ENCODE measurements at places on chromosomes 12 and 14. TPM values are rescaled to one million over a fixed set of nuclear protein-coding genes. Genes with fewer than 3 reads are reported as not detected.

PIWIL1 gene
- polyA plus RNA-seq: not detected

C12orf57 gene
- polyA plus RNA-seq: 180 TPM

DCP1B gene
- 10.7 TPM for polyA plus RNA-seq

KRT7 gene
- 0.70 TPM for polyA plus RNA-seq

PSME2 gene
- 88.1 TPM for polyA plus RNA-seq

TMEM132C gene
- 29.1 TPM for polyA plus RNA-seq

PLBD1 gene
- polyA plus RNA-seq: 22.7 TPM

GPR84 gene
- 0.11 TPM for polyA plus RNA-seq

PPFIA2 gene
- polyA plus RNA-seq: 1.3 TPM

GNPNAT1 gene
- 12.7 TPM for polyA plus RNA-seq

- DNase-seq: no peak
Observed at GRCh38 chr12:113332688-113333417, 2.1 kb downstream of the SLC8B1 start.

GRCh38 chr12:14959463-14959862 lies 1.9 kb downstream of the ARHGDIB start:
- no peak for DNase-seq

- no peak for DNase-seq
Observed at GRCh38 chr12:59067083-59067482, 146.8 kb upstream of the LRIG3 start.

GRCh38 chr14:69519204-69520100 lies 34.9 kb downstream of the PLEKHD1 start:
- no peak for DNase-seq

DNA sequence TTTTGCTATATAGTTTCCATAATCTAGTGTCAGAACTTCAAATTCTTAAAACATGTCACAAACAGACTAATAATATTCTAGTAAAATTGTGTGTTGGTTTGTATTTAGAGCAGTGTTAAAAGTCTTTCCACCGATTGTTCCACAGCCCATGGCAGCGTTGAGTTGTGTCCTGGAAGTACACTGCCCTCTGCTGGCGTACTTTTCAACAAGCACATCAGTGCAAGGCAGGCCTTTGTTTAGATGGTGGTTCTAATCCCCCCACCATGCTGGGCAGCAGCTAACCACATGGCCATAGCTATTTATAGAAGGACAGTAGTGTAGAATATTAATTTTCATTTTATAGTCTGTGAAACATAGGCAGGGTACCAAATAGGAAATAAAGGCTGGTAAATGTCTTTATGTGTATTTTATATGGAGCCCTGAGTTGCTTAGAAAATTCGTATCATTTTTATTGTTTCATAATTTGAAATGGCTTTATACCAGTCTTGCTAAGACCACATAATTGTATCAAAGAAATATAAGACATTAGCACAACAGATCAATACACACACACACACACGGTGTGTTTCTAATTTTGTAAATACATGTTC lies 235.4 kb downstream of the SEC23A start:
- DNase-seq: peak; percentile 76

- DNase-seq: peak; percentile 78
Observed at GRCh38 chr14:69657950-69658355, 46.6 kb downstream of the SUSD6 start.

DNA sequence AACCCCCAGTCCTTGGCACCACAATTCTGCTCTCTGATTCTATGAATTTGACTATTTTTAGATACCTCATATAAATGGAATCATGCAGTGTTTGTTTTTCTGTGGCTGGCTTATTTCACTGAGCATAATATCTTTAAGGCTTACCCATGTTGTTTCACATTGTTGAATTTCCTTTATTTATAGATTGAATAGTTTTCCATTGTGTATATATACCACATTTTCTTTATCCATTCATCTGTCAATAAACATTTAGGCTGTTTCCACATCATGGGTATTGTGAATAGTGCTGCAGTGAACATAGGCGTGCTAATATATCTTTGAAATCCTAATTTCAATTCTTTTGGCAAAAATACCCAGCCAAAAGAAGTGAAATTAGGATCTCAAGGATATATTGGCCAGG lies 126.7 kb upstream of the SLC38A2 start:
- no peak for DNase-seq

DNA sequence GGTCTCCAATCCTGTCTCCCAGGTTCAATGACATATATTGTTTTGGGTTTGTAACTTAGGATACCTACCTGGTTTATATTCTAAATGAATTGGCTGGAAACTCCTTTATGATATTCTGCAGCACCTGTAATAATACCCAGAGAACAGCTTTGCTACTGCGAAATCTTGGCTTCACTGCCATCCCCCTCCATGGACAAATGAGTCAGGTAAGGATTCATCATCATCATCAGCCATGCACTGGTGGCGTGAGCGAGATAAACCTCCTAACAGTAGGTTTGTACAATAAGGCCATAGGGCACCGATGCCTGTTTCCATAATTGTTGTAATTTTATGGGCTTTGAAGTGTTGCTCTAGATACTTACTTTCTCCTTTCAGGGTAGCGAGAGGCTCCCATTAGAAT lies 10.7 kb downstream of the DDX47 start:
- DNase-seq: no peak

DNA sequence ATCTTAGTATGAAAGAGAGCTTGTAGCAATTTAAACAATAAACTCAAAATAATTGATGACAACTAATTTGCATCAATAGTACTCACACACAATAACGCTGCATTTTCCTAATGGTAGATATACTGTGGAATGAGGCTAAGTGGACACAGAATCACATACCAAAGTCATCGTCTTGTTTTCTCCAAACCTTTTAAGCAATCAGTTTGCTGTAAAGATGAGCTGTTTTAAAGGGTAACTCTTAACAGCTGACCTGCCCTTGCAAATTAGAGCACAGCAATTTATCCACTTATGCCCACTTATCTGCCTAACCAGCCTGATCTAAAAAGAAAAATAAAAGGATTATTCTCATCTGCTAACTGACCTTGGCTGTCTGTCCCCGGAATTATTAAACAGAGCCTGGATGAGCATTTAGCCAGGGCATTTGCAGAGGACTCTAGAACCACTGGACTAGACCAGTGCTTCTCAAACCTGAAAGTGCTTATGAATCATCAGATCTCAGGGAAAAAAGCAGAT lies 174.3 kb upstream of the BCL2L14 start:
- DNase-seq: no peak

DNA sequence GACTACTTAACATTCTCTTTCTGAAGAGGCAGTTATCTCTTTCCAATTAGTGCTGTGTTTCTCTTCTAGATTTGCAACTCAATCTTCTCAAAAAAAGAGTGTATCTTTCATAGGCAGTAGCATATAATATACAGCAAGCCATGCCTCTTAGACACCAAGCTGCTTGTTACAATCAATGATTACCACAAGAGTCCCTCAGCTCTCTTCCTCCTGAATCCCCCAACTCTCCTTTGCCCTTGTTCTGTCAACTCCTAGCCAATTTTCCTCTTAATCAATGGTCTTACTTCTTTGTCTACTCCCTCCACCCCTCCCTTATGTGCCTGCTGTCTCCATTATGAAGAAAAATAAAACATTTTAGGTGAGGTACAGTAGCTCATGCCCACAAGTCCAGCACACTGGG lies 2.6 kb downstream of the TMTC1 start:
- no peak for DNase-seq

DNA sequence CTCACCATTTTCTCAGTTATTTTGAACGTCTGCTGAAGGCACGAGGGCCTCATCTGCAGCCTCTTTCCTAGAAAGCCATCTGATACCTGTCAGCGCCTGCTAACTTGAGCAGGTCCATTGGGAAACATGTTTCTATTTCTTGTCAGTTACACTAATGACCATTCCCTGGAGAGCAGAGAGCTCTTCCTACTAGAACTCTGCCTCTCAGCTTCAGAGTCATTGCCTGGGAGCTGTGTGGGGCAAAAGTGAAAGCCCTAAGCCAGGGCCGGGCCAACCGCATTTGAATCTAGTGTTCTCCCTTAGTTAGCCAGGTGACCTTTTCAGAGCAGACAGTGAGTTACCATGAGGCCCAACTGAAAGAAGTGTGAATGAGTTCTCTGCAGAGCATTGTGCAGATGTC lies 135.8 kb downstream of the EML1 start:
- DNase-seq: no peak

DNA sequence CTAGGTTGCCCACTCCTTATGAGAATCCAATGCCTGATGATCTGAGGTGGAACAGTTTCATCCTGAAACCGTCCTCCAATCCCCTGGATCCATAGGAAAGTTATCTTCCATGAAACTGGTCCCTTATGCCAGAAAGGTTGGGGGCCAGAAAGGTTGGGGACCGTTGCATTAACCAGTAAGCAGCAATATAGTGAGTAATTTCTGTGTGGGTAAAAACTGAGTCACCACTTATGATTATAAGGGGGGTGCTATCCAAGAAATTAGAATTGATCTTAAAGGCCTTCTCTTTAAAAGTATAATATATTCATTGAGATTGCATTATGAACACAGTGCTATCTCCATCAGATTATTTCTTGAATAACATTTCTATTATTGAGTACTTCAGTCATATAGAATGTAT lies 97.2 kb downstream of the PCNX1 start:
- DNase-seq: no peak

DNA sequence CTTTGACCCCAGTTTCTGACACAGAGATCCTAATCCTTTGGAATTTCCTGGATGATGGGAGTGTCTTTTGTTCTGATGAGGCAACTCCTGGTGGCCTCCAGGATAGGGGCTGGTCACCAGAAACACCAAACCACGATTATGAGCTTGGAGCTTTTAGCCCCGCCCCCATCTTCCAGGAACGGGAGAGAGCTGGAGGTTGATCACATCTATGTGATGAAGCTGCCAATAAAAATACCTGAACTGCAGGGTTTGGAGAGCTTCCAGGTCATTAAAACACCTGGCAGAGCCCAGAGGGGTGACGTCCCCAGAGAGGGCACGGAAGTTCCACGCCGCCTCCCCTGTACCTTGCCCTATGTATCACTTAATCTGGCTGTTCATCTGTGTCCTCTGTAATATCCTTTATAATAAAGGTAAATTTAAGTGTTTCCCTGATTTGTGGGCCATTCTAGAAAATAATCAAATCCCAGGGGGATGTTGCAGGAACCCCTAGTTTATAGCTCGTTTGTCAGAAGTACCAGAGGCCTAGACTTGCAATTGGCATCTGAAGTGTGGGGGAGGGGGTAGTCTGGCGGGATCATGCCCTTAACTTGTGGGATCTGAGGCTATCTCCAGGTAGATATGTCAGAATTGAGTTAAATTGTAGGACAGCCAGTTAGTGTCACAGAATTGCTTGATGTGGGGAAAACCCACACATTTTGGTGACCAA lies 21.2 kb downstream of the APPL2 start:
- DNase-seq: no peak

DNA sequence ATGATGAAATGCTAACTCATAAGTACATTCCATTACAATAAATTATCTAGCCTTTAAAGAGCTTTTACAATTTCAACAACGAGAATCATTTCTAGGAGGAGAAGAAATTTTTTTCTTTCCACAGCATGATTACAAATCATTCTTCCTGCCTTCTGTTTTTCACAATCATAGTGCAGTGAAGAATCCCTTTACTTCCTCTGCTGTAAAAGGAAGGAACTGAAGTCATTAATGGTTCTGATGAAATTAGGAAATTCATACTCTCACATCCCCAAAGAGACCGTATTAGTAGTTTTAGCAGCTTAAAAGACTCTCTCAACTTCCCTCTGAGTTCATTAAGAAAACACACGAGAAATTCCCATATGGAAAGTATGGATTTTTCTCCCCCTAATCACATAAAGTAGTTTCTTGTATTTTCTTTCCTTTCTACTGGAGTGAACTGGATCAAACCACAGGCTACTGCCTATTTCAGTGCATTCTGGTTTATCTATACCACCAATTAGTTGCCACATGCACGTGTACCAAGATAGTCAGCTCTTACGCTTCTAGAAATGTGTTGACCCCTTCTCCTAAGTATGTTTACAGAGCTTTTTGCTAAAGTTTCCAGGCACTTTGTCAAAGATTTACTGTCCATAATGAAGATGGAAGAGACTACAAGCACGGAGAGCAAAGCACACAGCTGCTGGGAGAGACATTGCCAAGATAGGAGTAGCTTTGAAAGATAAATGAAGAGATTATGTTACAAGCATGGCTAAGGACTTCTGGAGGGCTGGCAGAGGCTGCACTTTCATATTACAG lies 58.9 kb upstream of the KITLG start:
- DNase-seq: peak; percentile 61

- DNase-seq: peak; percentile 30
Observed at GRCh38 chr12:128531170-128531569, 264.2 kb downstream of the TMEM132C start.

DNA sequence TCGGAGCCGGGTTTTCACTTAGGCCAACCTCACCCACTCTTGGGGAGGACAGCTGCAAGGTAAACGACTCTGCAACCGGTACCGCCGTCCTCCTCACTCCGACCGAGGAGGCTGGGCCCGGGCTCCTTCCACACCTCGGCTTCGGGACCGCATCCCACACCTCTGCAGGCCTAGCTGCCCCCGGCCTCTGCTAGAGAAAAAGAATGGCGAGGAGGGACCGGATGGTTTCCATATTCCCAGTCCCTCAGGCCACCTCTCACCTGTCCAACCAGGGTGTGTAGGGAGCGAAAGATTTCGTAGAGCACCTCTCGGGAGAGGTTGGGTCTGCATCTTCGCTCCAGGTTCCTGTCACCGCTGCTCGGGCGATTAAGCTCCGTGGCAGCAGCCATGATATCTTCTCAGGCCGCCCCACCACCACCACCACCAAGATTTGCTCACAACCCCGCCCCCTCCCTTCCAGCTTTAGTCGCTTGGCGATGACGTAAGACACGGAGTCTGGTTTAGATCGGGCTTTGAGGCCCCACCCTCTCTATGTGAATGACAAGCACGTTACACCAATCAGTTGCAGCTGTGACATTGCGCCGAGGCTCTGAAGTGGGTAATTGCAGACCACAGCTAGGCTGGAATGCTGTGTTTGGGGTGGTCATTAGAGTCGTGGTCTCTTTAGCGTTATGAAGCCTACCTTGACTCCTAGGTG lies at the start of gene MBIP:
Gene MBIP, minus strand, starts transcription at position 438 of the 697 bp plus-strand sequence. Its CDS starts 49 bp downstream, at position 389.
- peak; percentile 98 for DNase-seq

GRCh38 chr14:104094709-104095425 lies 9.4 kb downstream of the ASPG start:
- DNase-seq: peak; percentile 34

GRCh38 chr12:4975574-4975973 lies 65.9 kb downstream of the KCNA1 start:
- DNase-seq: no peak

GRCh38 chr14:79395061-79395460 lies 816.2 kb downstream of the DIO2 start:
- DNase-seq: no peak

- no peak for DNase-seq
Observed at GRCh38 chr14:92451245-92451644, 62.3 kb upstream of the RIN3 start.

GRCh38 chr12:7750350-7750749 lies 3.2 kb upstream of the CLEC4C start:
- DNase-seq: no peak

DNA sequence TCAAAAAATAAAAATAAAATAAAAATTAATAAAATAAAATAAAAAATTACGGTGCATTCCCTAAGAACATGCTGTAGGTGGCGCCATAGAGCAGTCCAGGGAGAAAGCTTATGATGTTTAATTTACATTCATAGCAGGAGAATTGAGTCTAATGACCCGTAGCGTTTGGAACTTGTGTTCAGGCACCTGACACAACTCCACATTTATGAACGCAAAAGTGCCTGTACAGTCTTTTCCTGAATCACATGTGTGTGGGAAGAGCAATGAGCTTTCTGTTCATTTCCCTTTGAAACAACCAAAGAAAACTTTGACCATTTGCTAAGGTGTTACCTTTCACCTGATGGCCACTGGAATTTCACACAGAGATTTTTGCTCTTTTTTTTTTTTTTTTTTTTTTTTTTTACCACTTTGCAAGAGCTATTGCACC lies 60.6 kb upstream of the KCNA1 start:
- peak; percentile 13 for DNase-seq
